SK-MEL-5 (cell line): ENCODE measurements at places on chromosomes 11 and 22.

DNA sequence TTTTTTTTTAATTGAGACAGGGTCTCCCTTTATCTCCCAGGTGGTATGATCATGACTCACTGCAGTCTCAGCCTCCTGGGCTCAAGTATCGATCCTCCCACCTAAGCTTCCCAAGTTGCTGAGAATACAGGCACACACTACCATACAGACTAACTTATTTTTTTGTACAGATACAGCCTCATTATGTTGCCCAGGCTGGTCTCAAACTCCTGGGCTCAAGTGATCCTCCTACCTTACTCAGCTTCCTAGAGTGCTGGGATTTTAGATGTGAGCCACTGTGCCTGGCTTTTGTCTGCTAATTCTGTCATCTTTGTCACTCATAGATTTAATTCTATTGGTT is 43.5 kb downstream of the CBL start:
- peak; percentile 10 for DNase-seq

DNA sequence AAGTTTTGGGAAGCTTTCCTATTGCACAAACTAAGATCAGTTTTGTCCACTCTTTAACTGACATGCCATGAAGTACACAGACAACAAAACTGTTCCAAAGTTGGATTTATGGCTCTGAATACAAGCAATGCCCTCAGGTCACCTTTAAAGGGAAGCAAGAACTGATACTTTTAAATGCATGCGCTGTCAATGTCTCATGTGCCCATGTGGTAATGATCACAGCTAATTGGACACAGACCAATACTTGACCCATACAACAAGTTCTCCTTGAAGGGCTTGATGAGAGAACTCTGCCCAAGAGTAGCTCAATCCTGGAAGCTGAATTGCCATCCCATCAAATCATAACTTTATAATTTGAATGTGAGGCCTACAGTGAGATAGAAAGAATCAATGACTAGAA is 624.9 kb downstream of the ETS1 start:
- DNase-seq = no peak

GRCh38 chr11:121265586-121265985 is 27.0 kb upstream of the SC5D start:
- DNase-seq = peak; percentile 26

GRCh38 chr22:28021998-28022660 is 103.1 kb upstream of the PITPNB start:
- DNase-seq = no peak

DNA sequence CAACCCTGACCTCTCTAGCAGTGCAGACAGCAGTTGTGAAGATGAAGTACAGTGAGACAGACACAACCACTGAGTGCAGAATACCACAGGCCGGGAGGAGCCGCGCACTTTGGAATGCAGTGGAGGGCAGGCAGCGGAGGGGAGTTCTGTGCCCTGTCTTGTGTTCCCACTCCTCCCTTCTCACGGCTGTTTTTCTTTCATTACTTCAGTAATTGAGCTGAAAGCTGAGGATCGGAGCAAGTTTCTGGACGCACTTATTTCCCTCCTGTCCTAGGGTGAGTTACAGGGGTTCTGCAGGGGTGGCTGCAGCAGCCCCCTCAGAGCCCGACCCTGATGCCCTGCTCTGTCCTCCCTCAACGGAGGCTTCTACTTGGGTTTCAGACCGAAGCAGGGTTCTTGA is 5.6 kb downstream of the CLDN5 start:
- DNase-seq = no peak

DNA sequence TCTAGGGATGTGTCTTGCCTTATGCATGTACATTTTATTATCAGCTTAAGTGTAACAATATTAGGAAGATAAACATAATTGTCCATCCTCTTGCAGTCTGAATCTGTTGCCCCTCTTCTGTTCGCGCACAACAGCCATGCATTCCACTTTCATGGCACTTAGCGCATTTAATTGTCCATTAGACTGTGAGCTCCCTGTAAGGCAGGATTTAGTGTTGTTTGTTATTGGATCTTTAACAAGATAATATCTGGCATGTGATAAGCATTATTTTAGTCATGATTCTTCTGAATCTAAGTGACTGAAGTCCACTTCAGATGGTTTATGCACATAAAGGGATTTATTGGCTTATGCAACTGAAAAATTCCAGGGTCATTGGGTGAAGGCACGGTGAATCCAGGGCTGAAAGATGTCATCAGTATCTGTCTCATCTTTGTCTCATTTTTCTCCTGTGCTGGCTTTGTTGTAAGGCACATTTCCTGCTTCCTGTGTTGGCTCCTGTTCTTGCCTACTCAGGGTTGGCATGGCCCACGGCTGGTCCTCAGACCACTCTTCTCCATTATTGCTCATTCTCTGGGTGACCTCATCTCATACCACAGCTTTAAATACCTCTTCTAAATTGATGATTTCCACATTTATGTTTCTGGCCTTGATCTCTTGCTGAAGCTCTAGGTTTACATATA is 37.6 kb downstream of the ATXN10 start:
- no peak for DNase-seq

- DNase-seq = no peak
Observed at GRCh38 chr11:113192121-113192925, 122.1 kb upstream of the TTC12 start.

GRCh38 chr11:74534216-74534945 is 40.9 kb upstream of the LIPT2 start:
- DNase-seq = no peak

DNA sequence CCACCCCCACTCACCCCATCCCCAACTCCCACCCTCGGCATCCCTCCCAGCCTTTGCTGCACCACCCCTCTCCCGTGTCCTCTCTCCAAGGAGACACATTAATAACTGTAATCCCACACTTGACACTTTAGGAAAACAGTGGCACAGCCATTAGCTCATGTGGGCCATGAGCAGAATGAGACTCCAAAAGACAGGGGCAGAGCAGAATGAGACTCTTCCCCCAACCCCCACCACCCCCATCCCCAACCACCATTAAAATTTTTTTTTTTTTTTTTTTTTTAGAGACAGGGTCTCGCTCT is 6.2 kb upstream of the SLCO2B1 start:
- no peak for DNase-seq

- DNase-seq = no peak
Observed at GRCh38 chr11:134231958-134232659, 7.6 kb downstream of the VPS26B start.

GRCh38 chr22:25754527-25755202 is 12.7 kb downstream of the MYO18B start:
- peak; percentile 24 for DNase-seq
